ENCODE measurements at places on chromosomes 3 and 15.
A peak's percentile ranks its signal among the peaks of the same experiment; 100 is the strongest.

DNA sequence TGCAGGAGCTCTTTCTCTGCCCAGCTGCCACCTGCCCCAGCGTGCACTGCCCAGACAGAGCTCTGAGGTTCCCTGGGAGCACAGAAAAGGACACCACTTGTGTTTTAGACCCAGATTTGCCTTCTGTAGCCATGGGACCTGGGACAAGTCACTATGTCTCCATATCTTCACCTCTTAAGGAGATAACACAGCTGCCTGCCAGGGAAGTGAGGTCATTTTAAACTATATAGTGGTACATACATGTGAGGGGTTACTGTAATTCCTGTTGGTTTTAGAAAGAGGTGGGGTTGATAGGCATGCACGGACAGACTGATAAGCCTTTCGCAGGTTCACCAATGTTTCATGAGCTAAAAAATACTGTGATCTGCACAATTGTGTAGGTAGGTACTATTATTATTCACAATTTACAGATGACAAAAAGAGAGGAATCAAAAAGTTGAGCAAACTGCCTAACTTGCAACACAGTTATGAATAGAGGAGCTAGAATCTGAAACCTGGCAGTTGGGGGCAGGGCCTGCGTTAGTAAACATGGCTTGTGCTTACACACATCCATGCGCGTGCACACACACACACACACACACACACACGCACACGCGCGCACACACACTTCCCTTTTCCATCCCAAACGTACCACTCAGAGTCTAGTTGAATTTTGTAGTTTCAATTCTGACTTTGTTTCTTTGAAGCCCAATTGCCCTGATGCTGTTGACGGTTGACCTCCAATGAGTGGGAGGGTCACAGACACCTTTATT, 193.6 kb downstream of the FAM43A start:
- no peak for DNase-seq

DNA sequence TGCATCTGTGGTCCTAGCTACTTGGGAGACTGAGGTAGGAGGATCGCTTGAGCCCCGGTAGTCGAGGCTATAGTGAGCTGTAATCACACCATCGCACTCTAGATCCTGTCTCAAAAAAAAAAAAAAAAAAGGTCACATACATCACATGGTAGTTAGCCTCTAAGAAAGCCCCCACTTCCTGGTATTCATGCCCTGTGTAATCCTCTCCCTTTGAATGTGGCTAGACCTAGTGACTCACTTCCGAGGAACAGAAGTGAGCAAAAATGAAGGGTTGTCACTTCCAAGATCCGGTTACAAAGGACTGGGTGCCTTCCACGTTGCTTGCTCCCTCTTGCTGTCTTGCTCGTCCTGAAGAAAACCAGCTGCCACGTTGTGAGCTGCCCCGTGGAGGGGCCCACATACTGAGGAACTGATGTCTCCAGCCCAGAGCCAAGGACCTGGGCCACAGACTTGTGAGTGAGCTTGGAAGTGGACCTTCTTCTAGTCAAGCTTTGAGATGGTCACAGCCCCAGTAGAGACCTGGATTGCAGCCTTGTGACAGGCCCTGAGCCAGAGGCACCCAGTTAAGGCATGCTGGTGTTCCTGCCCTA, 12.6 kb upstream of the LCTL start:
- DNase-seq = no peak

DNA sequence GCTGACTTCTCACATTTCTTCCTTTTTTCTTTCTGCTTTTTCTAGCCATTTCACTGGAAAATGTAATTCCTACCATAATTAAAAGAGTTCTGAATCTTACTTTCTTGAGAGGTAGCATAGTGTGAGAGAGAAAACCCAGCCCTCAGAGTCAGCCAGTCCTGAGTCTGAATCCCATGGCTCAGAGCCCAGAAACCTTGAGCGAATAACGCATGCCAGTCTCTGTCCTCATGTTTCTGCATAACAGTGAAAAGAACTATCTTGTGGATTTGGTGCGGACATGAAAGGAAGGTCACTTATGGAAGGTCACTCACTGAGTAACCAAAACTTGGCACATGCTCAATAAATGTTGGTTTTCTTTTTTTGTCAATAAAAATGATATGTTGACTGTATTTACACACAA, 29.3 kb upstream of the SLCO3A1 start:
- no peak for DNase-seq

DNA sequence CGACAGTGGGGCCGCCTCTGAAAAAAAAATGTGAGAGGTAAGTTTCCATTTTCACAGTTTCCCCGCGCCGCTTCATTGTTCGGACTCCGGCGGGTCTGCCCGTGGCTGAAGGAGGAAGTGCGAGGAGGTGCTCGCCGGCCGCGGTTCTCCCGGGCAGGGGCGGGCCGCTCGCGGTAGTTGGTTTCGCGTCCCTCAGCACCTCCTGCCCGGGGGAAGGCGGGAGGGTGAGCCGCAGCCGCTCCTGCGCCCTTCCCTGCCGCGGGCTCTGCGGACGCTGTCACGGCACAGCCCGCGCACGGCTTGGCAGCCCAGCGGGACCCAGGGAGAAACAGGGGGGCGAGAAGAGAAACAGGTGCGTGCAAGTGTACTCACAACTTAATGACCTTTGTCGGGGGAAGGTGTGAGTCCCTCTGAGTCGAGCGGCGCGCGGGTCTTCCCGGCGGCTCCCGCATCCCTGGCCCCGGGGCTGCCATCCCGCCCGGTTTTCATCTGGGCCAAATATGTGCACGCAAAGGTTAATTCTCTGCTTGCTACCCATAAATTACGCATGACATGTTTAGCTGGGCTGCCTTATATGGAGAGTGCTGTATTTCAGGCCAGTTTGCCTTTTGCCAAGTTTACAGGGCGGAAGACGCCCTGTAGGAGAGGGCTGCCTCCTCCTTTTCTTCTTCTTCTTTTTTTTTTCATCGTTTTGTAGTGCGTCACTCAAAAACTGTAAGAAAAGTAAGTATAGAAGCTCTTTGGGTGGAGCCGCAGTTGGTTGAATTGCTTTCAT, 514 bp downstream of the MBNL1 start:
- peak; percentile 84 for DNase-seq

- no peak for DNase-seq
Observed at GRCh38 chr3:128311441-128311844, 155.2 kb downstream of the DNAJB8 start.

DNA sequence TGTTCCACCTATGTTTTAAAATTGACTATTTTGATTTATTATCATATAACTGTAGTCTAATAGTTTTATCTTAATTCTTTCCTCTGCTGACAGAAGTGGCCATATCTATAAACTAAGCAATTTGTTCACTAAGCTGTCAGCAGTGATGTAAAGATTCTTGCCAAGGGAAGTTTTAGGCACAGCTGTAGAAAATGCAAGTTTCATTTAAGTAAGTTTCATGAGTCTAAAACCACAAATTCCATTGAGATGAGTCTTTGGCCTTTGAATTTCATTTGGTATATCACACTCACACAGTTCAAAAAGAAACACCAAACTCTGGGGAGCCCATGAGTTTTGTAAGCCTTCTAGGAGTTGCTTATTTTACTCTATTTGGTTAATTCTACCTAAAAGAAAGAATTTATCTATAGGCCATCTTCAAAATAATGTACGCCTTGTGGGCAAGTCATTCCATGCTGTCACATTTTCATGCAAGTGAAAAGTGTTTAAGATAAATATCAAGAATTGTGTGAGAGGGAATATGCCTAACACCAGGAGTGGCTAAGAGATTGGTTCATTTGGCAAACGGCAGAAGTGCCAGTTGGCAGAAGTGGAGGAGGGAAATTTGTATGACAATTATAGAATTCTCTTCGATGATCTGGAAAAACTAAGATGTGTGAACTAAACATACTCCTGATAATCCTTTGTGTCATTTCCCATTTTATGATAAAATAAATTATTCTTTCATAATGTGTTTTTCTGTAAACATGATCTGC, 292.9 kb downstream of the ZIC4 start:
- DNase-seq = no peak

DNA sequence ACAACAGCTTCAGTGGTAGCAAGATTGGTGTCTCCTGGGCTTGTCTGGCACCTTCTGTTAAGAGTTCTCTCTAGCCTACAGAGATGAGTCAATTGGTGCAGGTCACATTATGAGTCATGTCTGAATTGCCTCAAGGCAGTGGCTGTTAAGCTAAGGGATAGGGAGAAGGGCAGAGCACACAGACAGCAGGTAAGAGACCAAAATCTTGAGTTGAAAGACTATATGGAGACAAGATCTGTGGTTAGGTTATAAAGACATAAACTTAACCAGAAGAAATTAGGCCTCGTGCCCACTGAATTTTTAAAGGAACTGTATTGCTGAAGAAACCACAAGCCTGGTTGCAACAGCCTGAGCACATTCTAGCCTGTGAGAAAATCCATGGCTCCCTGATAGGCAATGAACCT, 19.2 kb upstream of the KPNA1 start:
- no peak for DNase-seq

DNA sequence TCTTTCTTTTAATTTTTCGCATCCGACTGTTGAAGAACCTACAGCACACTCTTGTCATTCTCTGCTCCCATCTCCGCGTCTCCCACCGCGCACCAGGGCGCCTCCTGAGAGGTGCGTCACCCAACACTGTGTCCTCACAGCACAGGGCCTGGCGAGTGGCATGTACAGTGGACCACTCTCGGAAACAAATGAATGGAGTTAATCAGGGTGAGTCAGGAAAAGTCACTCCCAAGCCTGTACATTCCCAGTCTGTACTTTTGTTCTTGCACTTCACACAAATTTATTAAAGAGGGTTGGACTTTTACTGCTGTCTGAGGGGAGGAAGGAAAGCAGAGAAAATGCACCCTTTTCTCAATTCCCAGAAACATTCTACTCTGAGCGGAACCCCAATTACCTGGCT, 625 bp downstream of the COL6A6 start:
- no peak for DNase-seq

DNA sequence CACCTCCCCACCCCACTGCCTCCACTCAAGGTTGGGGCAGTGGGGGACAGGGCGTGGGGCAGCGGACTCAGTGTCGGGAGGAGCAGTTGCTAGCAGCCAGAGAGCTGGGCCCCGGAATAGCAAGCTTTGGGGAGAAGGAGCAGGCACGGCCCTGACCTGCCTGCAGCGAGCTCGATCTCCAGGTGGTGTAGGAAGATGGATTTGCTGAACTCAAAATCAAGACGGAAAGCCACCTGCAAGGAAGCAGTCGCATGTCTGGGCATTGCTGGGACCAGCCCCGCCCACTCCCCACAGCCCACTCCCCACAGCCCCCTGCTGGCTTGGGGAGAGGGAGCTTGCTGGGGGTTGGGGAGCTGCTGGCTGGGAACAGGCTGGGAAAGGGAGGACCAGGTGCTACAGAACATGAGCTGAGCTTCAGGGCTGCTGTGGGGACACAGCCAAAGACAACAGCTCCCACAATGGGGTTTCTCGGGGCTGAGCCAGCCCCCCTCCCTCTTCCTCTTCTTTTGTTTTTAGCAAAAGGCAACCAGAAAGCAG, 38.0 kb downstream of the FEM1B start:
- DNase-seq = no peak

- no peak for DNase-seq
Observed at GRCh38 chr3:31960793-31961431, 20.1 kb downstream of the OSBPL10 start.

DNA sequence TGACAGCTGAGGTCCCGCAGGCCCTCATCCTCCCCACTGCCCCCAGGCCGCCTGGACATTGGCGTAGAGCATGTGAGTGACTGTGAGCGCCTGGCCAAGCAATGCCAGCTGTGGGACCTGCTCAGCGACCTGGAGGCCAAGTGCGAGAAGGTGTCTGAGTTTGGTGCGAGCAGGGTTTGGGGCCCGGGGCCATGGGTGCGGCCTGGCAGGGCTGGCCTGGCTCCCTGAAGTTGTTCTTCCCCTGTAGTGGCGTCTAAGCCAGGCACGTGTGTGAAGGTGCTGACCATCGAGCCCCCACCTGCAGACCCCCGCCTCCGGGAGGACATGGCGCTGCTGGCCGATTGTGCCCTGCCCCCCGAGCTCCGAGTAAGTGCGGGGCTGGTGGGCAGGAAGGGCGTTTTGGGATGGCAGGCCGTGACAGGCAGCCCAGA, 4.2 kb downstream of the ABTB1 start:
- DNase-seq = no peak

GRCh38 chr3:123226549-123226948, 24.8 kb downstream of the SEC22A start:
- no peak for DNase-seq

GRCh38 chr15:71114887-71115566, at the start of gene THSD4:
TSS of gene THSD4 (plus strand) at chr15:71115471.
- DNase-seq = peak; percentile 20

- no peak for DNase-seq
Observed at GRCh38 chr3:62355703-62356102, 17.6 kb downstream of the FEZF2 start.

GRCh38 chr15:67690936-67691335, 134.4 kb upstream of the SKOR1 start:
- DNase-seq = no peak

DNA sequence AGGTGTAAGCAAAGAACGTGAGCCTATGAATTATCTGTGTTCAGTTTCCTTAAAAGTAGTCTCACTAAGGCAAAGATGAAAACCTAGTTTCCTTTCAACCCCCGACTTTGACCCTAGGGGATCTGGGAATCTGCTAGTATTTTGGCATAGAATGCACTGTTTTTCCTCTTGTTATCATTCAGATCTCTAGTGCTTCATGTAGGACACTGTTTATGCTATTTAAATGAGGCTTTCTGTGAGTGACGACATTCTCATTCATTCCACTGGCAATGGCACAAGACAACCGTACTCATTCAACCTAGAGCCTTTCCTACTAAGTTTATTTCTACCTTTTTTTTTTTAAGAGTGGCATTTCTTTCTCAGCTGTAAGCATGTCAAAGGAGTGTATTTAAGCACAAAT, 67.0 kb downstream of the CHAC1 start:
- DNase-seq = no peak

- no peak for DNase-seq
Observed at GRCh38 chr3:147099076-147099475, 307.3 kb downstream of the ZIC4 start.

- no peak for DNase-seq
Observed at GRCh38 chr3:71806736-71807135, 21.8 kb upstream of the PROK2 start.

DNA sequence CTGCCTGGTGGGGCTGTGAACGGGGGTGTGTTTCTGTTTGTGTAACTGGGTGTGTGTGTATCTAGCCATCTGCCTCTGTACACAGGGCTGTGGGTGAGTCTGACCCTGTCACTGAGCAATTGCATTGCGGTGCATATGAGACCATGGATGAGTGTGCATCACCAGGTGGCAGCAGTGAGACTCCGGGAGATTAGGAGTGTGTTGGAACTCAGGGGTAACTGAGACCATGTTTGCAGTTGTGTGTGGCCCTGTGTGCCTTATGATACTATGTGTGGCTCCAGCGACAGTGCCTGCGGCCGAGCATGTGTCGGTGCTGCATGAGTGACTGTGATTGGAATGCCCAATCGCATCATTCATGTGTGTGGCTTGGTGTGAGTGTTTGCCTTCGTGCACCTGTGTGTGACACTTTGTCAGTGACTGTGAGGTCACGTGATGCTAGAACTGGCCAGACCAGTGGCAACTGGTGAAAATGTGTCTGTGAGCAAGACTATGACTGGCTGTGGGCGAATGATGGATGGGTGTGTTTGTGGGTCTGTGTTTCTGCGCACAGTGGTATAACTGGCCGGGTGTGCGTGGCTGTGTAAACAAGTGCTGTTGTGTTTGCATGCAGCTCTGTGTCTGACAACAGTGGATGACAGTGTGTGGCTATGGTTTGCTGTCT, 14.0 kb downstream of the VILL start:
- DNase-seq = no peak
